ENCODE measurements at places on chromosomes 5 and 9.

GRCh38 chr9:77507212-77507961 lies 140.7 kb downstream of the GNA14 start:
- DNase-seq, result no peak

- DNase-seq, result no peak
Observed at GRCh38 chr9:107472581-107473340, 16.8 kb downstream of the KLF4 start.

DNA sequence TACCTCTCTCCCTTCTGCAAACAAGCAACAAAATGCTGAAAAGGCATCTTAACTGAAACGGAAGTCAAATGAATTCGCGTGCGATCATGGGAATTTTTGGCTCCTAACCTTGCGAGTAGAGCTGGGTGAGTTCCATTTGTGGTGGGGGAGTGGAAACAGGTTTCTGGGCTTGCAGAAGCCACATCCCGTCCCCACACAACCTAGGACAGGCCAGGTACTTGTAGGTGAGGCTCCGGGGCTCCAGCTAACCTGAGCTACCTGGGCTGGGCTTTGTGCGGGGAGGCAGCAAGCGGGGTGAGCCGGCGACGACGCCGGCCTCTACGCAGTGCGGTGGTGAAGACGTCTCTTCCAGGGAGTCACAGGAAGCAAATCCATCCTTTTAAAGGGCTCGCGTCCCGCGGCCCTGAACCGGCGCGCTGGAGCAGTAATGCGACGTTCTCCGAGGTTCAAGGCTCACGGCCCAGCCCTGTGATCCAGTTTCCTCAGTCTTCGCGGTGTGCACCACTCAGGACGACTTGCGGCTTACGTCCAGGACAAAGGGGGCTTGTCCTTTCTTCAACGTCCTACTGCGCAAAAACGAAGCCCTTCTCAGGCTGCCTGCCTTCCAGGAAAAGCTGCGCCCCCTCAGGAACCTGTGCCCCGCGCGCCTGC lies 567 bp upstream of the SPIN1 start:
- peak; percentile 50 for DNase-seq

GRCh38 chr9:122302237-122303093 lies 37.8 kb downstream of the MRRF start:
- DNase-seq, result no peak

- no peak for DNase-seq
Observed at GRCh38 chr5:107808671-107809137, 138.0 kb upstream of the EFNA5 start.

DNA sequence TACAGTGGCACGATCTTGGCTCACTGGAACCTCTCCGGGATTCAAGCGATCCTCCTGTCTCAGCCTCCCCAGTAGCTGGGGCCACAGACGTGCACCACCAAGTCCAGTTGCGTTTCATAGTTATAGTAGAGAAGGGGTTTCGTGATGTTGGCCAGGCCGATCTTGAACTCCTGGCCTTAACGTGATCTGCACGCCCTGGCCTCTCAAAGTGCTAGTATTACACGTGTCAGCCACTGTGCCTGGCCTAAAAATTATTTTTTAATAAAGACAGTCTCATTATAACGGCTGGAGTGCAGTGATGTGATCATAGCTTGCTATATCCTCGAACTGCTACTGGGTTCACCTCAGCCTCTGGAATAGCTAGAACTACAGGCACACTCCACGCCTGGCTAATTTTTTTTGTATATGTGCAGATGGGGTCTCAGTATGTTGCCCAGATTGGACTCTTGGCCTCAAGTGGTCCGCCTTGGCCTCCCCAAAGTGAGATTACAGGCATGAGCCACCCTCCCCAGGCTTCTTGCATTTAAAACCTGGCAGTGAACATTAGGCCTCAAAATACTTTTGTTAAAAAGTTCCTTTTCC lies 4.4 kb downstream of the NPM1 start:
- no peak for DNase-seq

GRCh38 chr5:108451269-108451668 lies 69.4 kb upstream of the FBXL17 start:
- no peak for DNase-seq

DNA sequence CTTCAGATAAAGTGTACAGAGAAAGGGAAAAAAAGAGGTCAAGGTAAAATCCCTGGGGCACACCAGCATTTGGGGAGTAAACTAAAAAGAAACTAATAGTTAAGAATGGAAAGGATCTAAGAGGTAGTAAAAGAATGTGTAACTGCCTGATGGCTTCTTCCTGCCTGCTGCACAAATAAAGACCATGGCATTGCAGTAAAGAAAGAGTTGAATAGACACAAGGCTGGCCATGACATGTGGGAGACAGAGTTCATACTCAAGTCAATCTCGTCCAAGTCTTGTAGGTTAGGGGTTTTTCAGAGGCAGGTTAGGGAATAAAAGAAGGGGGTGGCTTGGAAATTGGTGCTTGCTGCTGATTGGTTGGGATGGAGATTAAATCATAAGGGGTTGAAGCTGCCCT lies 57.6 kb downstream of the DNAJC21 start:
- DNase-seq, result no peak

DNA sequence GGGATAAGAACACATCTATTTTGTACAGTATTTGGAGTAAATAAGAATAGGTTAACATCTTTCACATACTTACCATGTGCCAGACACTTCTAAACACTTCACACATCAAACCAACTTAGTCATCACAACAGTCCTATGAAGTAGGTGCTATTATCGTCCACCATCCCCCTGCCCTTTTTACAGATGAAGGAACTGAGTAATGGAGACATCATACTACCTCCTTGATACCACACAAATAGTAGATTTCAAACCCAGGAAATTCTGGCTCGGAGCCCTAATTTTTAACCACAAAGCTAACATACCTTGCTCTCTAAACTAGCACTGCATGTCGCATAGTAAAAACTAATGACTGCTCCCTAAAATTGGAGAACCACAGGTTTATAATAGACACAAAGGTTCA lies 4.2 kb upstream of the ZNF366 start:
- no peak for DNase-seq

DNA sequence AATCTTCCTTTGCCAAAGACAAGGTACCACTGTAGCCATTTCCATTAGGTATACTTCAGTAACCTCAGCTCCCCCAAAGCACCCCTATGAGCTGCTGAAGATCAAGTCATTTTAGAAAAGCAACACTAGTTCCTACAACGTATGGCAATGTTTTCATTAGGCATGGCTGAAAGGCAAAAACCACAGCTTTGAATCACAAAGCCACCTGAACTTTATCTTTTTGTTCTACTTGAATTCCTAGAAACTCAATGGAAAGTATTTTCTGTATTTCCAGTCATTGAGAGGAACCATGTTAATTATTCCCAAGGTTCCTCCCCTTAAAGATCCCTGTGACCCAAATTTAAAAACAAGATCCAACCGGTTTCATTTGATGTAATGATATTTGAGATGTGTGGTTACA lies 152.1 kb downstream of the EFNA5 start:
- DNase-seq, result no peak

DNA sequence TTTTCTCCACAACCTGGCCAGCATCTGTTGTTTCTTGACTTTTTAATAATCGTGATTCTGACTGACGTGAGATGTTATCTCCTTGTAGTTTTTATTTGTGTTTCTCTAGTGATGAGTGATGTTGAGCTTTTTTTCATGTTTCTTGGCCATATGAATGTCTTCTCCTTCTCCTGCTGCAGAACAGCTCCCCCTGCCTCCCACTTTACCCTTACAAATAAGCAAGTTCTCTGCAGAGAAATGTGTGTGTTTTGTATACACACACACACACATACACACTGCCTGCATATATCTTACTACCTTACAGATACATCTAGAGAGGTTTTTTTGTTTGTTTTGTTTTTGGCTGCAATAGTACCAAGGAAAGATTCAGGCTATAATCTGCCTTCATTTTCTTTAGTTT lies 88.7 kb upstream of the PHF24 start:
- no peak for DNase-seq

DNA sequence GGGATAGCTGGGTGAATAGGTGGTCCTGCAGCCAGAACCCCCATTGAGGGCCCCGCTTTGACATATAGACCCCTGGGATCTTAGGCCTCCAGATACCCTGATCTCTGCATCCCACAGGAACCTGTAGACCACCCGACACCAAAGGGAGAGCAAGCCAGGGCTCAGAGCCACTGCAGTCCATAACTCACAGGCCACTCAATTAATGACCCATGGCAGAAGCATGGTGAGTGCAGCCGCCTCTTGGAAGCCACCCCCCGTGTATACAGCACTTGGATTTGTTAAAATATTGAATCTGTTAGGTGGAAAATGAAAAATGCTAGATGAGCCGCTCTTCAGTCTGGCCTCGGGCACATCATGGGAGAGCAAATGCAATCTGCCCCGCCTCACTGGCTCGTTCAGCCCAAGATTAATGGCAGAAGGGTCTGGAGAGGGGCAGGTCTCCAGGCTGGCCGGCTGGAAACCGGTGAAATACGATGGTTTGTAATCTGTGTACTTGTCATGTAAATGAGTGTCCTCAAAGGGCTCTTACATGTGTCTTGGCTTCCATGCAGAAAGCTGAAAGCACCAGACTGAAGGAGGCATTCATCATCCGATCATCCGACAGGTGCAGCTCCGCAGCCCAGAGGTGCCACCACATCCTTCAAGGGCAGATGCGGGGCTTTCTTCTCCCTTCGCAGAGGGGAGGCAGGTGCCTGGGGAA lies 111.3 kb downstream of the OLFM1 start:
- no peak for DNase-seq

- DNase-seq, result no peak
Observed at GRCh38 chr9:32378496-32378895, 5.9 kb upstream of the ACO1 start.

Data from amygdala (tissue), 56 donors.